ENCODE measurements at places on chromosomes 1 and 21.

- DNase-seq, result no peak
Observed at GRCh38 chr1:212582291-212582690, 26.3 kb upstream of the ATF3 start.

- no peak for DNase-seq
Observed at GRCh38 chr1:30179942-30180543, 543.3 kb downstream of the MATN1 start.

DNA sequence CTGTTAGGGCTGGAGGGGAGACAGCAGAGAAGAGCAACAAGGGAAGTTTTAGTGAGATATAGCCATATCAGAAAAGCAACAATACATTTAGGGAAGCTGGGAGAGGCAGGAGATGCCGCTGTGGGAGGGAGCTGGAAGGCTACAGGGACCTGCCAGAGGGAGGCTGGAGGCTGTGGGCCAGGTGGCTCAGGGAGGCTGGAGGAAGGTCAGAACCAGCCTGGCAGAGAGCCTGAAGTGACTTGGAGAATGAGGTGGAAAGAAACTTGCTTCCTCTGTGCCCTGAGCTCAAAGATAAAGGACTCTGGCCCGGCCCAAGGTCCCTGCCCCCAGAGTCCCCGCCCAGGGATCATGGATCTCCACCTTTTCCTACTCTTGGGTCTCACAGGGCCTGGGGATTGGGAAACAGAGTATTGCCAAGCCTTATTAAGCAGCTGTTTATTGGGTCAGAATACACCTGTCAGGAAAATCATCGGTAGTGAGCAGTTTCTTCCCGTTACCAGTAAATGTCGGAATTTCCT lies 85.9 kb downstream of the KIF26B start:
- DNase-seq, result no peak

DNA sequence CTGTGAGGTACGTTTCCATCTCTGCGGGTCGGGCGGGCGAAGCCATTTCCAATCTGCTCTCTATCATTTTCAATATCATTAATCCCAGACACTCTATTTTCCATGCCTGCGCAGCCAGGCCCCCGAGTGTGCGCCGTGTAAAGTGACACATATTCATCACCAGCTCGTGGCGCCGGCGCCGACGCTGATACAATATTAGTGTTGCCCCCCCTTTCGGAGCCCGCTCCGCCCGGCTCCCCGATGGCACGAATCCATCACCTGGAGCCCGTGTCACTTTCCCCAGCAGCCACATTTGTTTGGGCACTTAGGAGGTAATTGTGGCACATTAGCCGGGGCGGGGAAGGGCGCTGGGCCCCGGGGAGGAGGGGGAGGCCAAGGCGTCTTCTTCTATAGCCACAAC lies 33.7 kb upstream of the DMBX1 start:
- no peak for DNase-seq

GRCh38 chr1:155657463-155657862 lies 31.1 kb downstream of the YY1AP1 start:
- DNase-seq, result no peak
